ENCODE measurements at places on chromosomes 12 and 14.

GRCh38 chr12:92735131-92735721 is 32.4 kb downstream of the PLEKHG7 start:
- DNase-seq, result peak; percentile 2

GRCh38 chr14:87158283-87158682 is 834.7 kb downstream of the GALC start:
- DNase-seq, result no peak

DNA sequence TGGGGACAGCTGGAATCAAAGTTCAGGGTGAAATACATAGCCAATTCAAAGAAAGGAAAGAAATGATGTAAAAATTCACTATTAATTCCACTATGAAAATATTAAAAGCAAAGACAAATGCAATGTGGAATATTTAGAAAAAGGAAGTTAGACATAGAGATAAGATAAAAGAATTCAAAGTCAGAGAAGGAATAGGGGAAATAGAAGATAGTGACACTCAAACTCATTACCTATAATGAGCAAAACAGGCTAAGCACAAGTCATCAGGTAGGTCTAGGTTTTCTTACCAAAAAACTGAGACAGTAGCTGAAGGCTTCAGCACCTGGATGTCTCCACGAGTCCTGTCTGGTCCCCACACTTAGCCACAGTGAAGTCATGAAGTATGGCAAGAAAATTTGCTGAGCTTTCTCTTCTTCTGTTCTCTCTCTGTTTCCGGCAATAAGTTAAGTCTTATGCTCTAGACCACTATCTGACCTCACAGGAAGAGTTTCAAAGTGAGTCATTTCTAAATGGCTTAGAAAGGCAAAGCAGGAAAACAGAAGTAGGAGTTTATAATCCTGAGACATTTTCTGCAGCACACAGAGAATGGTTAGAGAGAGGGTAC is at the start of gene C3AR1:
C3AR1 (minus strand) TSS at position 369 of the 604 bp plus-strand sequence. CDS start 6,174 bp downstream, outside the sequence.
- peak; percentile 37 for DNase-seq

DNA sequence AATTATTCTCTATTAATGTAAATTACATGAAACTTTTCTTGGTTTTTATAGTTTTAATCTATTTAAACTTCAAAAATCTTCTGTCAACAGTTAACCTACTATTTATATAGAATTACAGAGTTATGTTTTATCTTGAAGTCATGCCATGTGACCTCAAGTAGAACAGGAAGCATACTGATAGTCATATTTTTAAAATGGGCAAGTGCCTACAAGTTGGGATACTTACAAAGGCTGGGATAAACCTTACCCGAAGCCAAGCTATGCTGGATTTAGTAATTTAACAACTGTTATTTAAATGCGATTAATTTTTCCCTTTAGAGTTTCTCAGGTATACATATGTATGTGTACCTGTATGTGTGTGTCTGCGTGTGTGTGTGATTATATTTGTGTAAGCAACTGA is 266.9 kb downstream of the RASSF9 start:
- DNase-seq, result no peak

GRCh38 chr14:103569408-103569807 is 6.6 kb downstream of the COA8 start:
- DNase-seq, result no peak

- no peak for DNase-seq
These were observed 62.1 kb upstream of the C14orf180 start for GRCh38 chr14:104517426-104517825.

DNA sequence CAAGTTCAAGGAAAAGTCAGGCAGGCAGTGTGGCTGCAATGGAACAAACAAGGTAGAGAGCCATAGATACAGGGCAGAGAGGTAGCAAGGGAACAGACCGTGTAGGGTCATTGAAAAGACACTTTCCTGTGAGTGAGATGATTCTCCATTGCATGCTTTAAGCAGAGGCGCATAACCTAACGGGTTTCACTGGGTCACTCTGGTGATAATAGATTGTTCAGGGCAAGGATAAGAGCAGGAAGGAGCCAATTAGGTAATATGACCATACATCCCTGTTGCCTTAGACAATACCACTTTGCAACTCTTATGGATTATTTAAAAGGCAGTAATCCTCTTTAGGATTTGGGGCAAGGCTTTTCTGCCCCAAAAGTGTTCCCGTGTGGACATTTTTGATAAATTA is 214.1 kb downstream of the PTPRO start:
- no peak for DNase-seq

GRCh38 chr12:119802472-119802871 is 74.6 kb downstream of the CIT start:
- DNase-seq, result no peak

DNA sequence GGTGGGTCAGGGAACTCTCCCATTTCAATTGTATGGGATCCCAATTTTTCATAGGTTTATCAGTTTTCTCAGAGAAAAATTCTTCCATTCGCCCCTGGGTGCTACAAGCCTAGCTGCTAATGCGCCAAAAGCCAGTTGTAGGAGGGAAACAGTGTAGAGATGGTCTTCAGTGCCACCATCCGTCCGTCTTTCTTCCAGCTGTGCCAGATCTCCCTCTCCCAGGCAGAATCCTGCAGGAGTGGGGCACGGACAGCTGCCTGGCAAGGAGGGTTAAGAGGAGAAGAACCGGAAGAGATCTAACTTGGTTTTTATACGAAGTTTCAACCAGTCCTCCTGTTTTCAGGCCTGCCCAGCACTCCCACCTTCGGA is 38.9 kb upstream of the FUT8 start:
- no peak for DNase-seq

DNA sequence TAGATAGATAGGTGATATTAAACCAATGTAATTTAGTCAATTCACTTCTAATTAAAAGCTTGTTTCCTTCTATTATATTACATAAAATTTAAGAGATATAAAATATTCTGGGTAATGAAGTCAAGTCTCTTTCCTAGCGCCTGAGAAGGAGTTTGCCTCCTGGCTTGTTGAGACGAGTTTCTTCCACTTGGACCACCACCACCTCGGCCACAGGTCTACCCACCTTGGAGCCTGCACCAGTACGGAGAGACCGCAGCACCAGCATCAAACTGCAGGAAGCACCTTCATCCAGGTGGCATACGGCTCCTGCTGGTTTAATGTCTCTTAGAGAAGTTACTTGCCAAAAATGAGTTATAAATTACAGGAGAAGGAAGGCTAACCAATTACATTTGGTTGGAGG is 79.0 kb upstream of the SLCO1C1 start:
- DNase-seq, result no peak

GRCh38 chr12:27068863-27069262 is 13.5 kb downstream of the C12orf71 start:
- no peak for DNase-seq

DNA sequence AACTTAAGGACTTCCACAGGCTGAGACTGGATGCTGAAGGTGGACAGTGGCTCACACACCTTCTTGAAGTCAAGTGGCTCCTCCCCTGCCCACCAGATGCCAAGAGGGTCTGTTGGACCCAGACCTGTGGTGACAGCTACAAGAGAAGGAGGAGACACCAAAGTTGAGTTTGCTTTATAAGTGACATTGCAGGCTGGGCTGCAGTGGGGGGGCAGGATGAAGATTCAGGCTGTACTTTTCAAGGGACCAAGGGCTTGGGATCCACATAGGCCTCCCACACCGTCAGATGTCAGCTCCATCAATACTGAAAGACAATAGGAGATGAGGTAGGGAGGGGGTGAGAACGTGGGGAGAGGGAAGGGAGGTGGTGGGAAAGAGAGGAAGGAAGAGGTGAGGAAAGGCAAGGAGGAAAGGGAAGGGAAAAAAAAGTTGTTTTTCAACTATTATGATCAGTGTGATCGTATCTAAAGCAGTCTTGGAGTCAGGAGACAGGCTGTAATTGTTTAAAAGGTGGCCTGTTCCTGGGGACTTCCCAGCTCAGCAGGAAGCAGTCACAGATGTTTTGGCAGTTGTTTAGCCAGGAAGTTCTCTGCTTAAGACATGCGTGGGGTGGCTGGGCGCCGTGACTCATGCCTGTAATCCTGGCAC is 84.1 kb upstream of the RESF1 start:
- peak; percentile 69 for DNase-seq

DNA sequence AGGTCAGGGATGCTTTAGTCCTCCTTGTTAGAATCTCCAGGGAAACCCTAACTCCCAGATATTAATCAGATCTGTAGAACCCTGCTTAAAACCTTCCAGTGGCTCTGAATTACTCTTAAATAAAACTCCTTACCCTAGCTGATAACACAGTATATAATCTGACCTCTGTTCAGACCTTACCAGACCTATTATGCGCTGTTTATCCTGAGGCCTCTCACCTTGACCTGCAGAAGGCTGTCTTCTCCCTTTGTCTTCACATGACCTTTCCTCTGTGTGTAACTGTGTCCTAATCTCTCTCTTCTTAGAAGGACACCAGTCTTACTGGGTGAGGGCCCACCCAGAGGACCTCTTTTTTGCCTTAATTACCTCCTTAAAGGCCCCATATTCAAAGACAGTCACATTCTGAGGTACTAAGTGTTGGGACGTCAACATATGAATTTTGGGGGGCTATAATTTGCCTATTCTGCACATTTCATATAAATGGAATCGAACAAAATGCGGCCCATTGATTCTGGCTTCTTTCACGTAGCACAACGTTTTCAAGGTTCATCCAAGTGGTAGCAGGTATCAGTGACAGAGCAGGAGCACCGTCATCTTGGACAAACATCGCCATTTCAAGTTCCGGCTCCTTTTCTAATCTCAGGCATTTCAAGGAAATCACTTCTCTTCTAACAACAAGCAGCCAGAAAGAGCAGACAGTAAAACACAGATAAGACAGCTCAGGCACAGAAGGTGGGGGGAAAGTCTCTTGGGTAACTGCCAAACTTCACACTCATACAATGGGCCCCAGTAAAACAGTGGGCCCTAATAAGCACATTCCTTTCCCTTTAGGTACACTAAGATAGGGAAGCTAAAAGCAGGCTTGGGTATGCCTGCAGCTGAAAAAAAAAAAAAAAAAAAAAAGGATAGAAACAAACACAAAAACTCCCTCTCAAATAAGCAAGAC is 200.2 kb upstream of the NUDT4 start:
- DNase-seq, result no peak

DNA sequence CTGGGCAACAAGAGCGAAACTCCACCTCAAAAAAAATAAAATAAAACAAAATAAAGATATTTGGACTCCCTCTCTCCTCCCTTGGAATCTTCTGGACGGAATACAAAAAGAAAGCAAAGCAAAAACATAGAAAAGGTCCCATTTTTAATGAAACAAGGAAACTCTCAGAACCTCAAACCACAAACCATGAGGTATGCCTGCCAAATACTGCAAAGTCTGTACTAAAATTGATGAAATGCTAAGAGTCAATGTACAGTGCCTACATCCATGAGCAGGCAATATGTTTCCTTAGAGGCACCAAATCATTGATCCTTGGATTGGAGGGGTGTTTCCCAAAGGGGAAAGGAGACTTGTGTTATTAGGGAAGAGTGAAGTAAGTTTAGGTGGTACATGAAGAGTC is 8.2 kb upstream of the RPS6KA5 start:
- no peak for DNase-seq

DNA sequence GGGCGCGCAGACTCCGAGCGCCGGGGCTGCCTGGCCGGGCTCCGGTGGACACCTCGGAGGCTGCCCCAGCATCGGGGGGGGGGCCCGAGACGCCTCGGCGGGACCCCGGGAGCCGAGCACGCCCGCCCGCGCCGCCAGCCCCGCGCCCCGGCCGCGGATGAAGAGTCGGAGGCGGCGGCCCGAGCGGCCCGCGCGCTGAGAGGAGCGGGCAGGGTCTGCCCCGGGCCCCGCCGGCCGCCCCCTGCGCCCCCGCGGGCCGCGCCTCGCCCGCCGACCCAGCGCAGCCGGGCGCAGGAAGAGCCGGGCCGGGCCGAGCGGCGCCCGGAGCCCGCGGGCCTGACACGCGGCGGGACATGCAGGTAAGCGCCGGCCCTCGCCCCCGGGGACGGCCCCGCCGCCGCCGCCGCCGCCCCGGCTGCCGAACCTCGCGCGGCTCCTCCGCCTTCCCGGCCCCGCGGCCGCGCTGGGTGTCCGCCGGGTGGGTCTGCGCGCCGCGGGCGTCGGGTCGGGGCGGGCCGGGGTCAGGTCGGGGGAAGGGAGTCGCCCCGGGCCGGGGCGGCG is 63.7 kb downstream of the FBXL14 start:
- peak; percentile 21 for DNase-seq

GRCh38 chr12:78392918-78393317 is 471.7 kb upstream of the SYT1 start:
- no peak for DNase-seq

DNA sequence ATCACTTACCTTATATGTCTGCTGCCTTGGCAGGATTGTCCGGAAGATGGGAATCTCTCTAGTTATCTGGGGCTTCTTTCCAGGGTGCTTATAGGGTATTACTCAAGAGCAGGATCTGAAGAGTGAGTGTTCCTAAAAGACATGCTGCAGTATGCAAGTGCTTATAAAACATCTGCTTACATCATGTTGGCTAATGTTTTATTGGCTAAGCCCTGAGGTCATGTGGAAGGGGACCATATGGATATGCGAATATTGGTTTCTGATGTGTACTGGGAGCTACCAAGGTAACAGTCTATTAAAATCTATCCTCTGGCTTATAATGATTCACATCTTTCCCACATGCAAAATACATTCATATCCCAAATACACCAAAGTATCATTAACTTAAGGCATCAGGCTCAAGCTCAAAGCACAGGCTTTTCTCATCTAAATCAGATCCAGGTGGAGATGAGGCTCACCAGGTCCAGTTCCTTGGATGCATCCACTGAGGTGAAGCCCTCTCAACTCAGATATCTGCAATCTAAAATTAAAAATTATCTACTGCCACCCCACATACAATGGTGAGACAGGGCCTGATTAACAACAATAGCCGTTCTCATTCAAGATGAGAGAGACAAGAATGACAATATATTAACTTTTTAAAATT is 29.8 kb downstream of the LRRIQ1 start:
- DNase-seq, result no peak

- DNase-seq, result no peak
These were observed 372.1 kb downstream of the ALG10 start for GRCh38 chr12:34394211-34395055.

DNA sequence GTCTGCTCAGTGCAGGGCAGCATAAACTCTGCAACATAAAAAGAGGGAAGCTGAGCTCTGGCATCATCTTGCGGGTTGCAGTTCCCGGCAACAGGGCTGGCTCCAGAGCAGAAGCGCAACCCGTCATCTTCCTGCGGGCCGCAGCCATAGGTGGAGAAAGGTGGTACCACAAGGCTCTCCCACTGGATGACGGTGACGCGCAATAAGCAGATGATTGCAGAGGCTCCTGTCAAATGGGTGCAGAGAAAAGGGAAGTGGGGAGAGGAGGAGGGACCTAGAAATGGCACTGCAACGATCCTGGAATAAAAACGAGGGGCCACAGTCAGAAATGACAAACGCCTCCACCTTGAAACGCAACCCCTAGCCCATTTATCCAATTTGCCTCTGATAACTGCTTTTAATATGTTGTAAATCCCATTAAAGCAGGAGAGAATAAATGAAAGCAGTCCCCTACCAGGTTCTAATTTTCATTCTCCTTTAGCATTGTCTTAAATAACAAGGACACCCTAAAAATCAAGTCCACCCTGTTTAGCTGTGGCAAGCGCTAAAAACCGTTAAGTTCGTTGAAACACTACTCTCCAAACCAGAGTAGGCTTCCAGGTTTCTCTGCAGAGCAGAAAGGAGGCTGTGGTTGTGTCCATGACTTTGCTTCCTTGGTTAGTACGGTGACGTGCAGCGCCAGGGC is 30.9 kb upstream of the TUBA1C start:
- peak; percentile 15 for DNase-seq

- DNase-seq, result peak; percentile 75
These were observed 34.1 kb upstream of the FAM181A start for GRCh38 chr14:93892923-93893558.

- no peak for DNase-seq
These were observed 33.4 kb upstream of the SLC15A5 start for GRCh38 chr12:16310934-16311333.

Measured in activated T-cell treated with anti-CD3 and anti-CD28 coated beads, Interleukin-2, amount 50 U/mL, for 72 hours (primary cell).